Fibroblast of pulmonary artery (primary cell): ENCODE measurements at places on chromosomes 6 and 20.

- no peak for DNase-seq
Observed at GRCh38 chr6:125640441-125641150, 108.8 kb upstream of the HEY2 start.

- peak; percentile 16 for DNase-seq
Observed at GRCh38 chr6:42507901-42508300, 55.9 kb upstream of the UBR2 start.

GRCh38 chr6:8930009-8930408, 494.7 kb upstream of the SLC35B3 start:
- no peak for DNase-seq

DNA sequence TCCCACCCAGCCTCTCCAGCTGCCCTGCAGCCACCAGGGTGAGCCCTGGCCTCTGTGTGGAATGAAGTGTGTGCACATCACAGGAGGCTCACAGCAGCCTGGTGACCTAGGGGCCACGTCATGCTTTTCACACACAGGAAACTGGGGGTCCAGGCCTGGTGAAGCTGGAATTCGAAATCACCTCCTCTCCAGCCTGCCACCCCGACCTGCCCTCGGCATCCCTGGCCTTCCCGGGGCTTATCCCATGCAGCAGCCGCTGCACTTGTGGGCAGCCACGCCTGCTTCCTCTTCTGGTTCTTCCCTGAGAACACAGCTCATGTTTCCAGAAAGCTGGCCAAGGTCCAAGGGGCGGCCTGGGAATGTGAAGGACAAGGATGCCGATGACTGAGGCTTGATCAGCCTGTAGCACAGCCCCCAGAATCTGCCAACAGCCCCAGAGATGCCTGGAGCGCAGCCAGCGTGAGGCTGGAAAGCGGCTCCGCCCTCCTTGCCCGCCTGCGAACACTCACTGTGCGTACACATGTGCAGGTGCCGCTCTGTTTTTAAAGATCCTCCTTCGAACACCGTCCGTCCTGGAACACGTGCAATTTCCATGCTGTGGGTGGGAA, 4.2 kb upstream of the NTSR1 start:
- peak; percentile 92 for DNase-seq

GRCh38 chr6:82385102-82385501, 21.5 kb downstream of the TPBG start:
- DNase-seq: no peak

DNA sequence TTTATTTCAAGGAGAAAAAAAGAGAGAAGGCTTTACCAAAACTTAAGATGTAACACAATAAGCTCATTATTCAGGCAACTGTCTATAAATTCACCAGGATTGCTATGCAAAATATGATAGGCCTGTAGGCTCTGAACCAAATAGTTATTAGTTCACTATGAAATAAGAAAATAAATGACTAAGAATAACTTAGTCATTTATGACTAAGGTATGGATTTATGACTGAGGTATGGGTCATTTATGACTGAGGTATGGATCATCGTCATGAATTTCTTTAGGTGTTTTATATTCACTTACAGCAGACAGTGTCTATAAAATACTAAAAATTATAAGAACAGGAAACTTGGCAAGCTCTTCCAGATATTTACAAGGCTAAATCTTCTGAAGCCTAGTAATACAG, 52.1 kb upstream of the SNX9 start:
- no peak for DNase-seq

GRCh38 chr20:4025679-4026078, 10.3 kb upstream of the RNF24 start:
- no peak for DNase-seq

- peak; percentile 36 for DNase-seq
Observed at GRCh38 chr6:105272786-105273185, 93.0 kb upstream of the POPDC3 start.

- DNase-seq: no peak
Observed at GRCh38 chr6:37916675-37917074, 97.1 kb downstream of the ZFAND3 start.

DNA sequence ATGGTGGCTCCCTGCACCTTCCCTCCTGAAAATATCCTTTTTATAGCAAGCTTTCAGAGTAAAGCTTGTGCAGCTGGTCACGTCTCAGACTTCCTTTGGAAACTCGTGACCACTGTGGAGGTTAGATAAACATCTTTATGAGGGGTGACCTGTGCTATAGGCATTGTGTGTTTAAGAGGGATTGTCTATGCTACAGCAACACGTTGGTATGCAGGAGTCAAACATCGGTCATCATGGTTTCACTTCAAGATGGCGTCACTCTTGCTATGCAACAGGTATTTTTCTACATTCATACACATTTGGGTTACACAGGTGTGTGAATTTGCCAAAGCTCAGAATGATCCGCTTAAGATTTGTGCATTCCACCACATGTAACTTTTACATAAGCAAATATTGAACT, 14.6 kb upstream of the BLCAP start:
- no peak for DNase-seq

GRCh38 chr6:113512576-113512975, 344.6 kb upstream of the MARCKS start:
- DNase-seq: no peak

- DNase-seq: no peak
Observed at GRCh38 chr20:15359056-15359455, 1021.6 kb upstream of the FLRT3 start.

GRCh38 chr20:43722153-43722505, 4.7 kb downstream of the GTSF1L start:
- DNase-seq: no peak

DNA sequence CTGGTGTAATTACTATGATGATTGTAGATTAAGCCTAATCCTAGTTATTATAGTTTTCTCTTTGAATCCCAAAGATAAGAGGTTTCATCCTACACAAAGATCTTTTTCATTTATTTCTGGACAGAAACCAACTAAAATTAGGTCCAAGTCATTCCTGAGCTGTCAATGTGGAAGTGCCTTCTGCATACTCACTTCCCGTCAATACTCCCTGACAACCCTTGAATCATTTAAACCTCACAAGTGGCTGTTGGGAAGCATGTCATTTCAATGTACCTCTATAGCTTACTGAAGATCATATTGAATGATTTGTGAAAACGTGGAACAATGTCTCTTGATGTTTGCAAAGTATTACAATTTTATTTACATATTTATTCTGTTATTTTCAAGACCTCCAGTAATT, 274.1 kb downstream of the HACE1 start:
- no peak for DNase-seq

GRCh38 chr20:34129518-34130162, 17.6 kb upstream of the EIF2S2 start:
- peak; percentile 84 for DNase-seq

DNA sequence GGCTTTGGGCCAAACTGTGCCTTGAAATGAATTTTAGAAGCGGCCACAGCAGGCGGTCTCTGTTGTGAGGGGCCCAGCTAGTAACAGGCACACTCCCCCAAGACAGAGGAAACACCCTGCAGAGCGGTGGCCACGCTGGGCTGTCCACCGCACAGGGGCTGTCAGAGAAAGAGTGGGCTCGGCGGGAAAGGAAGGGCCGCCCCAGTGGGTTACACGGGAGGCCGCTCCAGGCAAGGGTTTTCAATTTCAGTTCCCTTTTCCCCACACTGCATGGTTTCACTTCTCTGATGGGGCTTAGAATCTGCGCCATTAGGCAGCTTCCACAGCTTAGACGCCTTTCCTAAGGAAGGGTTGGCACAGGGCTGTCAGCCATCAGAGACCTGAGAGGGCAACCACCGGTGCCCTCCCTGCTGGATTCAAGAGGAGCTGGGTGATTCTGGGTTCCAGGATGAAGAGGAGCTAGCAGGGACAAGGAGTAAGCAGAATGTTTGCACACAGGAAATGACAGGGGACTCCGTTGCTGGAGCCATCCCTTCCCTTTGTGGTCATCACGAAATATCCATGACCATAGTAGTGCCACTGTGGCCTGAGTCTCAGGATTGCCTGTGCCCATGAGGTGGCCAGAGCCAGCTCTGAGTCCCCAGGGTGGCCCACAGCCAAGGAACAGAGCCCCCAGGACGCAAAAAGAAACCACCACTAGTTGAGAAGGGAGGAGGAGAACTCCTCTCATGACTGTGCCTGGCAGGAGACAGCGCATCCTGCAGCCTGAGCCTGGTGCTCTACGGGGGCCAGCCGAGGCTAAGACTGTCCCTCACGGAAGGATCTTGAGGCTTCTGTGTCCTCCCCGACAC, 282.7 kb downstream of the NRN1 start:
- no peak for DNase-seq

GRCh38 chr6:134822920-134823709, 126.8 kb downstream of the ALDH8A1 start:
- DNase-seq: peak; percentile 95

DNA sequence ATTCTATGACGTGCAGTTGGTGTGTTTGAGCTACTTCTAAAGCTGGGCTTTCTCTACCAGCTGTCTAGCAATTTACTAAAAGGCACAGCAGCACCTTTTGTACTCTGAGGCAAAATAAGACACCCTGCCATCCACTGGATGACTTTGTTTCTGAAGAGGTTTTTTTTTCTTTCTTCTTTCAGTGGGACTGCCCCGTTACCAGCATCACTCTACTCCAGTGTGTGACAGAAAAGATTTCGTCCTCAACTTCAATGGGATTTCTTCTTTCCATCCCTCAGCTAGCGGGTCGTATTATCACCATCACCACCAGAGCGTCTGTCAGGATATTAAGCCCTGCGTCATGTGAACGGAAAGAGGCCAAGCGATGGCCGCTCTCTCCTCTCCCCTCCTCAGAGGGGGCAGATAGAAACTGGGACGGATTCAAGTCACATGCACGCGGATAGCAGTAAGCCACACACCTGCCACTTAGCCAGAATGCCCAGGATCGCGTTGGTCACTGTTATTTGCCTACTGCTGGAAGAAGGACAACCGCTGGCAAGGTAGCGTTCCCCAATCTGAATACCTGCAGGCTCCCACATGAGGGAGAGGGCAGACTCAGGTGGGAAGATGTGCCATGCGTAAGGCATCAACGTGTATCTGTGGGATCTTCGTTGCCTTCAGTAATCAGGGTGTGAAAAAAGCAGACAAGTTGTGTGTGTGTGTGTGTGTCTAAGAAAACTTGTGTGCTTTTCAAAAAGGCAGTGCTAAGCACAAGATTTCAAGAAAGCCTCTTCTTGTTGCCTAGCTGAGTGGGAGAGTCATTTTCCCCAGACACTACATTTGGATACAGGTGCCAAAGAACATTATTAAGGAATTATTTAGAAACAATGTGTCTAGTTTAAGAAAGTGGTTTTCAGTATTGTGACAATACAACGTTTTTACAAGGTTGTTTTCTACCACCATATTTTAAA, 5.4 kb downstream of the FOXF2 start:
- DNase-seq: no peak

- peak; percentile 82 for DNase-seq
Observed at GRCh38 chr6:52590152-52590891, 13.5 kb upstream of the TRAM2 start.
